ENCODE measurements at places on chromosomes 6 and 20.
A peak's percentile ranks its signal among the peaks of the same experiment; 100 is the strongest.

- no peak for DNase-seq
Observed at GRCh38 chr6:135592276-135592675, 94.7 kb upstream of the AHI1 start.

GRCh38 chr20:5148581-5148980 lies 21.8 kb downstream of the CDS2 start:
- DNase-seq, result no peak

DNA sequence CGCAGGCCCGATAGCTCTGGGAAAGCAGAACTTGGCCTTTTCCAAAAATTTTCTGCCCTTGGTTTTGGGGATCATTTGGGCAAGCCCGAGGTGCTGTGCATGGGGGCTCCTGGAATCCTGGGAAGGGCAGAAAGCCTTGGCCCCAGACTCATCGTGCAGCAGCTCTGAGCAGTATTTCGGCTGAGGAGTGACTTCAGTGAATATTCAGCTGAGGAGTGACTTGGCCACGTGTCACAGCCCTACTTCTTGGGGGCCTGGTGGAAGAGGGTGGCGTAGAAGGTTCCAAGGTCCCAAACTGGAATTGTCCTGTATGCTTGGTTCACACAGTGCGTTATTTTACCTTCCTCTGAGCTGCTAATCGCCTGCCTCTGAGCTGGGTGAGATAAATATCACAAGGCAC lies 1.1 kb upstream of the BMP2 start:
- no peak for DNase-seq

GRCh38 chr6:45472382-45472781 lies 94.6 kb upstream of the SUPT3H start:
- no peak for DNase-seq

DNA sequence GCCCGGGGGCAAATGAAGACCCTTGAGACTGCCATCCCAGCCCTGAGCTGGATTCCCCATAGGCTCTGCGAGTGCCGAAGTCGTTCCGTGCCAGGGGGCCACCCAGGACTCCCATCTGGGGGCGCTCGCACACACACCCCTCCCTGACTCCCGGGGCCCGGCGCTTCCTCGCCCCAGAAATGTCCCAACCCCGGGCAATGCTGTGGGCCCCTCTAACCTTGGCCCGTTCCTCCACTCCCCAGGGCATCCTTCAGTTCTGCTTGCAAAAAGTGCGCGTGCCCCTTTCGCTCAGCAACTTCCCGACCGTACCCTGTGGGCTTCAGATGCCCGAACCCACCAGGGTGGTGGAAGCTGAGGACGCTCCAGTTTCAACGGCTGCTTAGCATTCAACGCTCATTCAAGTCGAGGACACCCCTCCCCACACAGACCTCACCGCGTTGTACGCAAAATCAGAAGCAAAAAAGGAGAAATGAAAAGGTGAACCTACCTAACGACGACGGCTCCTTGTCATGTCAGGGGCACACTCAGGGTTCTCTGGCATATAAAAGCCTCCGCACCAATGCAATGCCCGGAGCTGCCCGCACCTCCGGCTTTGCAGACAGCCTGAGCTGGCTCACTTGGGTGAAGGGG lies 25.3 kb downstream of the RIPOR2 start:
- peak; percentile 38 for DNase-seq

DNA sequence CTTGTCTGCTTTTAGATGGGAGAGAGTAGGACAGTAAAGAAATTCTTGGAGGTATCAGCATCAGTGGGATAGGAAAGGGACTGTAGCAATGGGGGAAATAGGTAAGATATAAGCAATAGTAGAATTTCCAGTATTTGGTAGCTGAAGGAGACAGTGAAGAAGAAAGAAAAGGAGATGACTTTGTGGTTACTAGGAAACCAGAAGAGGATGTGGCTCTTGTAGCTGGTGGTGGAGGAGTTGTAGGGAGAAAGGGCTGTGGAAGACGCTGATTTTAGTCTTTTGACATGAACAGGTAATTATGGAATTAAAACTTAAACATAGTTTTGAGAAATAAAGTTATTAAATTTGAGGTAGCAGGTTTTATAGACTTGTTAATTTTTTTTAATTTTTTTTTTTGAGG lies 26.1 kb downstream of the SH3BGRL2 start:
- DNase-seq, result no peak

- DNase-seq, result no peak
Observed at GRCh38 chr6:35495258-35496035, 1.4 kb downstream of the TEAD3 start.

DNA sequence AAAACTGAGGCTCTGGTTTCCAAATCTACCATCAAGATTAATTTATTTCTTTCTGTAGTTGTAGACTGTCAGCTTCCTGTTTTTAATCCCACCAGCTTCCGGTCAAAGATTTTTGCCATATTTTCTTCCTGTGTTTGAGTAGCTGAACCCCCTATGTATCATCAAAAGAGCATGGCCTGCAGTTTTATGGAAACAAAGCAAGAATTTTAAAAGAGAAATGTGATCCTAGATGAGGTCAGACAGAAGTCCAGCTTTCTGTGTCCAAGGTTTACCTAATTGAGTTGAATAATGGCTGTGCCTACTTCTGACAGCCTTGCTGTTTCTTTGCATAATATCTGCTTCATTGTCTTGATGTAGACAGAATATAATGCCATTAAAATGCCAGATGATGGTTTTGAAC lies 163.7 kb downstream of the CARMIL1 start:
- DNase-seq, result no peak

DNA sequence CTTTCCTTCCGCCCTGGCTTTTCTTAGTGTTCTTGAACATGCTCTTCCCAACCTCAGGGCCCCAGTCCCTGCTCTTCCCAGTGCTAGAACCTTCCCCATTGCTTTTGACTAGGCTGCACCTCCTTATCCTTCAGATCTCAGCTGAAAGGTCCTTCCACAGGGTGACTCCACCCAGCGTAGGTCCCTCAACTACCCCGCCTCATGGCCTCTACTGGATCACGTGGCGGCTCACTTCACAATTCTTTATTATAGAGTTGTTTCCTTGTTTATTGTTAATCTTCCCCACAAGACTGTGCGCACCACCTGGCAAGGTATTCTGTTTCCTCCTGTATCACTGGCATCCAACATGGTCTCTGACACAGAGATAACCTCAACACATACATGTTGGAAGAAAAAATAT lies 31.2 kb downstream of the TTLL9 start:
- no peak for DNase-seq

- no peak for DNase-seq
Observed at GRCh38 chr6:130417951-130418350, 52.1 kb downstream of the TMEM200A start.

DNA sequence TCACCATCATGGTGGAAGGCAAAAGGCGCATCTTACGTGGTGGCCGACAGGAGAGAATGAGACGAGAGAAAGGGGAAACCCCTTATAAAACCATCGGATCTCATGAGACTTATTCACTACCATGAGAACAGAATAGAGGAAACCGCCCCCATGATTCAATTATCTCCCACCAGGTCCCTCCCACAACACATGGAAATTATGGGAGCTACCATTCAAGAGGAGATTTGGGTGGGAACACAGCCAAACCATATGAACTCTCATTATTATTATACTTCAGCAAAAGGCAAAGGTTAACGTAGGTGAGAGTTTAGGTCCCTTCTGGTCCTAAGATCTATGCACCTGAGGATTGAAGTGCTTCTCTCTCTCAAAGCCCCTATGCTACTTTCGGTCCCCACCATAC lies 2.4 kb upstream of the PFDN4 start:
- DNase-seq, result no peak

GRCh38 chr6:81475646-81476045 lies 276.8 kb downstream of the TENT5A start:
- no peak for DNase-seq

GRCh38 chr20:36121981-36122930 lies 32.3 kb upstream of the EPB41L1 start:
- DNase-seq, result no peak

DNA sequence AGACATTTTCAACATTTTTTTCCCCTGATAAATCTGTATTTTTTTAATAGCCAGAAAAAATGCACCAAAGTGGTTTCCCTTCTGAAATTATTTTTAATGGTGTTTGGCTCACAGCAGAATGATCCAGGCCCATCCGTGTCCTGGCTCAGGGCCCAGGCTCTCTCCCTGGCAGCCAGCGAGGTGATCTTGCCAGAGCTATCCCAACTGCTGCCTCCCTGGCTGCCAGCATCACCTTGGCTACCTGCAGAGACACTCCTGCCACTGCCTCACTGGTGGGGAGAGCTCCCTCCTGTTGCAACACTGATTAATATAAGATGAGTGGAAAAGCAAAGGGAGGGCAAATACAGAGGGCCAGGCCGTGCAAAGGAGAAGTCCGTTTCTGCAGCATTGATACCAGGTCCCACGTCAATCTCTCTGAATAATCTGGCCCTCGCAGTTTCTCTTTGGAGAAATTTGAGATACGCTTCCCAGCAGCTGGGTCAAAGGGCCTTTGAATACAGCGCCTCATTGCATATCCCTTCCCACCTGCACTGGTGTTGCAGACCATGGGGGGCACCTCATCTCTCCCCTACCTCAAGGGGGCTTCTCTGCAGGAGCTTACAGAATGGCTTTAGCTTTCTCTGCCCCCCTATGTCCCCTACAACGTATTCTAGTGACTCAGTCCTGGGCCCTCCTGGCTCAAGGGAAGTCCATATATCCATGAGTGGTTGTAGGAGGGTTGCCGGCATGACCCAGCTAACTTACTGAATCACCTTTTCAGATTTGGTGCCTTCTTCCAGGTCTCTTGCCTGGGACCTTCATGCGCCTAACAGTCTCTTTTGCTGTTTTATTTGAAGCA lies 12.8 kb upstream of the DSTN start:
- DNase-seq, result no peak

DNA sequence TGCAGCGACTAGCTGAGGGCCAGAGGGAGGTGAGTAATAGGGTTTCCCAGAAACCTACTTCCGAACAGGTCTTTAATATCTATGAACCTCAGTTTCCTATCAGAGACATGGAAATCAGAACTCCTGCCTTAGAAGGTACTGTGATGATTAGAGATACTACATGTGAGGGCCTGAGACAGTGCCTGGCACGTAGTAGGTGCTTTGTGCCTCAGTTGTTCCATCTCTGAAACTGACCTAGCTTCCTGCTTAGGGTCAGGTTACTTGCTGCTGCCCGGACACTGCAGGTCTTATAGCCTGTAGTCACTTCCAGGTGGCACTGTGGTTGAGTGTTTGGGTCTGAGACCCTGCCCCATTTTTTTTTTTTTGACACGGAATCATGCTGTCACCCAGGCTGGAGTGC lies 20.9 kb downstream of the RAB44 start:
- DNase-seq, result no peak

GRCh38 chr20:15977026-15977425 lies 596.2 kb downstream of the KIF16B start:
- no peak for DNase-seq

DNA sequence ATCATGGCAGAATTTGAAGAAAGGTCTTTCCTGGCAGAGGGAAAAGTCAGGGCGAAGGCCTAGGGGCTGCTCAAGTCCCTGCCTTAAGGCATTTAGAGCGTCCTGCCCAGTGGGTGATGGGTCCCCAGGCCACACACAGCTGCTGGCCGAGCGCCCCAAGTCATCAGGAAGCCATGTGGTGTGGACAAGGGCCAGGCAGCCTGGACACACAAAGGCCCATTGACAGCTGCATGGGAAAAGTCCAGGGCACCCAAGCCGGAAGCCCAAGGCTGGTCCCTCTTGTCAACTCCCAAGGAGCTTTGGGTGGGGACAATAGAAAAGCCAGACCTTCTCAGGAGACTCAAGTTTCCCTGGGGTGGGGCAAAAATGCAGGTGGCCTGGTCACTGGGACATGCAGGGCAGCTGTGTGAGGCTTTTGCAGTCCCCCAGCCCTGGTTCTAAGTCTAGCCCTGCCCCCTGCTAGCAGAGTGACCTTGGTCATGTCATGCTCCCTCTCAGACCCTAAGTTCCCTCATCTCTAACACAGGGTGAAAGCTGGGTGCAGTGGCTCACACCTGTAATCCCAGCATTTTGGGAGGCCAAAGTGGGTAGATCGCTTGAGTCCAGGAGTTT lies 44.3 kb upstream of the PTGIS start:
- DNase-seq, result no peak

DNA sequence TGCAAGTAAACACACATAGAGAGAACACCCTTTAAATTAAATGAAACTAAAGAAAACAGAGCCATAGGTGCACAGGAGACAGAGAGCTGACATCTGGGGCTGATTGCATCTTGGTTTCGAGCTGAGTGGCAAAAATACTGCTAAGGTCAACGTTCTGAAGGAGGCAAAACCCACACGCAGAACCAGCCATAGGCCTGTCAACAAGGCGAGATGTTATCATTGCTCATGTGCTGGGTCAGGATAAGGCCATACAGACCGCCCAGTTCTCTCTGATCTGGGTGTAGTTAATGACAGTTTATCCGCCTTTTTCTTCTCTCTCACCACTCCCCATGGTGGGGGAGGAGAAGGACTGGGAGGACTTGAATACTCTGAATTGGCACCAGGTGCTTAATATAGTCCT lies 4.5 kb upstream of the FAM110A start:
- DNase-seq, result no peak

GRCh38 chr6:33885132-33886057 lies 81.6 kb upstream of the MLN start:
- no peak for DNase-seq

- no peak for DNase-seq
Observed at GRCh38 chr6:82437701-82438100, 74.1 kb downstream of the TPBG start.

DNA sequence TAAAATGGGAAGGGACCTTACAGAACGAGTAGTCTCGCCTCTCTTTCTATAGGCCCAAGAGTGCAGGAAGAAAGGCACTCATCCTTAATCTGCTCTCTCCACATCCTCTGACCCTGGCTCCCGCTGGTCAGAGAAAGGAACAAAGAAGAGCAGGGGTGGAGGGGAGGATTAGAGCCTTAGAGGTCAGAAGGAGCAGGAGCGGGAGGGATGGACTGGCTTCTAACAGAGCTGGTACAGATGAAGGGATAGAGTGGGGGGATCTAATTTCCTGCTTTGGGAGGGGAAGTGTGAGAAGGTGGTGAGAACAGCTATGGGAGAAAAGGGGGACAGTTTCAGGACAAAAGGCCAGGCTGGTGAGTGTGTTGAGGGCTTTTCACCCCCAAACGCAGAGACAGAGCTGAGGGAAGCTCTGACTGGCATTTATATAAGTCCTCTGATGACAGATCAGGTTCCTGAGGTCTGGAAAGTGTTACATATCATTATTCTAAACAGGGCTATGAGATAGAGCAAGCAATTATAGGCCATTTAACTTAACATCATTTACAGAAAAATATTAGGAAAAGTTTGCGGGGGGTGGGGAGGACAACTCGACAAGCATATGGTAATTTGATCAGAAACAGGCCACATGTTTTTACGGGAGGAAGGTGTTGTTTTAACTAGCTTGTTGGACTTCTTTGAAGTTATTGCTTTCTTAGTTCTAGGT lies 111.1 kb downstream of the FOXC1 start:
- no peak for DNase-seq

- DNase-seq, result no peak
Observed at GRCh38 chr6:109466212-109466923, 10.8 kb upstream of the MICAL1 start.

Data from stimulated activated CD4-positive, alpha-beta T cell treated with anti-CD3 and anti-CD28 coated beads, Interleukin-4, amount 100 ng/mL, for 1 hour (primary cell).